ENCODE measurements at places on chromosomes 1 and 21. TPM values are rescaled to one million over a fixed set of nuclear protein-coding genes. Genes with fewer than 3 reads are reported as not detected.

DNA sequence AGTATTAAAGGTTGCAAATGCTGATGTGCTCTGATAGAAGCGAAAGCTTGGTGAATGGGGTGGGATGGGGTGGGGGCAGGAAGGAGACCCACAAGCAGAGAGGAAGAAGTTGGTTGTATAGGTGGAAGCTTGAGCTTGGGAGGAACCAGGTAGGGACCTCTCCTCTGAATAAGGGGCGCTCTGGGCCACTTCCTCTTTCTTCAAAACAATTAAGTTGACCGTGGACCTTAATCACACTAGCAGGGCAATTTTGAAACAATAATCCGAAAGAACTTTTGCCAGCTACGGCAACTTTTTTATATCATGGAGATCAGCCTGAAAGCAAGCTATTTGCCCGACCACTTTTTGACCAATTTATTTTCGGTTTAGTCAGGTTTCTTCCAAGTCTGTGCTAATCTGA is 1.9 kb upstream of the DYRK1A start:
- peaks cover 22% of the 10 kb centered on the region for H3K4me1 ChIP-seq
- DNase-seq = no peak
- H3K4me3 ChIP-seq = peak overlapping the region; percentile 85

DNA sequence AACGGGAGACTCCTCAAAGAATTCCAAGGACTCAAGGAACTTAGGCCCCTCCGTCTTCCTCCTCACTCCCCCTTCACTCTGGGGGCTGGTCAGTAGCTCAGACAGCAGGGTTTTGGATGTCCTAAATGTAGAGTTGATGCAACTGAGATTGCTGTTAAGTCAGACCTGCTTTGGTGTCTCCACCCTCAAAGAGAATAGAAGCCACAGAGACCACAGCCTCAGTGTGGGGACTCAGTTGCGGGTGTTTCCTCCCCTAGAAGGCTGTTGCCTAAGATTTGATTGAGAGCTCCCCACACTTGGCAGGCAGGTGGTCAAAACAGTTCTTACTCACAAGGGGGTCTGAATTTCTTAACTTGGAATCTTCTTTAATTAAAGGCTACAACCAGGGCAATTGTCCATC is 7.6 kb downstream of the MAN1C1 start:
- no peaks in the 10 kb centered on the region for H3K27me3 ChIP-seq
- peak; percentile 47 for DNase-seq
- H3K4me3 ChIP-seq = no peak overlapping the region
- peaks cover 70% of the 10 kb centered on the region for H3K4me1 ChIP-seq
- H3K36me3 ChIP-seq = peaks cover 14% of the 10 kb centered on the region
- H3K27ac ChIP-seq = peak overlapping the region; percentile 10

DNA sequence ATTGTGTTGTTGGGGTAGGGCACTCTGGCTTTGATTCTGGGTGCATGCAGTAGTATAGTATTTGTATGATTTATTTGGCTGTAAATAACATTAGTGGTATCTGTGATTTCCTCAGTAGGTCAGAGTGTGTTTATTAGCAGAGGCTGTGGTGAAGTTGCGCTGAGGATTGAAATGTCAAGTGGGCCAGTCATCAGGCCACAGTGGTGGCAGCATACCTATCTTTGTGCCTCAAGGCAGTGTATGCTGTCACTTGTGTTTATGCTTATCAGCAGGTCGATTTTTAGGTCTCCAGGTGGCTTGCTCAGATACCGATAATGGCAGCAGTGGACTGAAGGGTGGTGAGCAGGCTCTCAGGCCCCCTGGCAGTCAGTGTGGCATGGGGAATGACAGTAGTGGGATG is 11.3 kb downstream of the LY9 start:
- no peak overlapping the region for H3K27ac ChIP-seq
- H3K4me3 ChIP-seq = no peak overlapping the region
- no peak for DNase-seq
- no peaks in the 10 kb centered on the region for H3K27me3 ChIP-seq

- DNase-seq = no peak
- H3K27me3 ChIP-seq = no peaks in the 10 kb centered on the region
- no peaks in the 10 kb centered on the region for H3K36me3 ChIP-seq
- H3K4me1 ChIP-seq = no peaks in the 10 kb centered on the region
- no peak overlapping the region for H3K27ac ChIP-seq
Measured at GRCh38 chr1:213724640-213725536, 262.9 kb upstream of the PROX1 start.

- peaks cover 50% of the 10 kb centered on the region for H3K4me1 ChIP-seq
- H3K27me3 ChIP-seq = no peaks in the 10 kb centered on the region
- peak overlapping the region; percentile 56 for H3K4me3 ChIP-seq
- peaks cover 10% of the 10 kb centered on the region for H3K36me3 ChIP-seq
- peak; percentile 51 for DNase-seq
Measured at GRCh38 chr1:23103001-23103889, 65.4 kb downstream of the LUZP1 start.

GRCh38 chr1:94927405-94928175 is 680 bp upstream of the CNN3 start:
- H3K4me1 ChIP-seq = peaks cover 13% of the 10 kb centered on the region
- peak overlapping the region; percentile 74 for H3K27ac ChIP-seq
- peak overlapping the region; percentile 59 for H3K4me3 ChIP-seq
- H3K36me3 ChIP-seq = peaks cover 2% of the 10 kb centered on the region
- peak; percentile 6 for DNase-seq

DNA sequence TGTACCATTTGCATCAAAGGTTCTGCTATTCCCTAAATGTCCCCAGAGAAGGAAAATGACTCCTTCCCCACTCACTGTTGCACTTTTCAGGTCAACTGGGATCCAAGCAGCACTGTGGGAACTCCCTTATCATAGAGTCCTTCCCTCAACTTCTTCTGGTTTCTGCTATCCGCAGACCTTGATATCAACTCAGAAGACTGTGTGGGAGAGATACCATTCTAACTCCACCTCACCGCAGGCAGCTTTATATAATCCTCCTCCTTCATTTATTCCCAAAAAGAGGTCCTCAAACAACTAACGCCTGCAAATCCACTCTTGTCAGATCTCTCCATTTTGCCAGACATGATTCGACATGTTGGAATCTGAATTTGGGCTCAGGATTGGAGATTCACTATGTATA is 27.3 kb downstream of the LHX9 start:
- H3K27ac ChIP-seq = no peak overlapping the region
- no peak overlapping the region for H3K4me3 ChIP-seq
- no peaks in the 10 kb centered on the region for H3K36me3 ChIP-seq
- no peak for DNase-seq

DNA sequence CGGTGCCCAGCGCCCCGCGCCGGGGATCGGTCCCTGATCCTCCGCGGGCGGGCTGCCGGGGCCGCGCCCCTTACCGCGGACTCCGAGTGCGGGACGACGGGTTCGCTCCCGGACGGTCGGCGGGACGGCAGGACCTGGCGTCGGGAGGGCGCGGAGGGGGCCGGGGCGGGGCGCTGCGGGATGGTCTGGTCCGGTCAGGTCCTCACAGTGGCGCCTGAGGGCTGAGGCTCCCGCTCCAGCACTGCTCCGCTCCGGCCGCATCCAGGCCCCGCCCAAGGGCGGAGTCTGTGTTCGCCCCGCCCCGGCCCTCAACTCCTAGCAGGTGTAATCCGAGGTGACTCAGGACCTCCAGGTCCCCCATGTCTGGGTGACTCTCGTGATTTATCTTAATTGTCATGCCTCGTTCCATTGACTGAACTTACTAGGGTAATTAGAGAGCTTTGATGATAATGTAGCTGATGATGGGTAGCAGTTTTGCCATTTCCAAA is at the start of gene RAB3B:
Gene RAB3B, minus strand, starts transcription at position 223 of the 488 bp plus-strand sequence. CDS start 13,583 bp downstream, outside the sequence.
- H3K27ac ChIP-seq = no peak within 1 kb of the TSS
- H3K4me1 ChIP-seq = peaks cover 9% of the 10 kb centered on the region
- peaks cover 32% of the 10 kb centered on the region for H3K27me3 ChIP-seq

The OR2L2 gene
- 0.12 TPM for total RNA-seq

Data from activated CD4-positive, alpha-beta T cell treated with anti-CD3 and anti-CD28 coated beads for 36 hours (primary cell).